HT-29 (cell line): ENCODE measurements at places on chromosomes 3 and 15.

DNA sequence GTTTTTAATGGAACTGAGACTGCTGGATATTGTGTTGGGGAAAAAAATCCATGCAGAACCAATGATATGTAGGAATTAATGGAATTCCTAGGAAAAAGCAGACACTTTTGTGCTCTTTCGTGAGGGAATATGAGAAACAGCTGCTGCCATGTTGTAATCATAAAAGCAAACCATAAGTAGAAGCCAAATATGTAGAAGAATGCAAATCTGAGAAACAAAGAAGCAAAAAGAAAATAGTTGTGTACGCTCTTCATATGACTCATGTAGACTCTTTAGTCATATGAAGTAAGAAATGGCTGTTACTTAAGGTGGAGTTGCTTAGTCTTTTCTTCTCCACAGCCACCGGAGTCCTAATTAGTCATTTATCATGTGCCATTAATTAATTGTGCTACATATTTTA is 298.6 kb upstream of the ZNF717 start:
- DNase-seq: no peak

DNA sequence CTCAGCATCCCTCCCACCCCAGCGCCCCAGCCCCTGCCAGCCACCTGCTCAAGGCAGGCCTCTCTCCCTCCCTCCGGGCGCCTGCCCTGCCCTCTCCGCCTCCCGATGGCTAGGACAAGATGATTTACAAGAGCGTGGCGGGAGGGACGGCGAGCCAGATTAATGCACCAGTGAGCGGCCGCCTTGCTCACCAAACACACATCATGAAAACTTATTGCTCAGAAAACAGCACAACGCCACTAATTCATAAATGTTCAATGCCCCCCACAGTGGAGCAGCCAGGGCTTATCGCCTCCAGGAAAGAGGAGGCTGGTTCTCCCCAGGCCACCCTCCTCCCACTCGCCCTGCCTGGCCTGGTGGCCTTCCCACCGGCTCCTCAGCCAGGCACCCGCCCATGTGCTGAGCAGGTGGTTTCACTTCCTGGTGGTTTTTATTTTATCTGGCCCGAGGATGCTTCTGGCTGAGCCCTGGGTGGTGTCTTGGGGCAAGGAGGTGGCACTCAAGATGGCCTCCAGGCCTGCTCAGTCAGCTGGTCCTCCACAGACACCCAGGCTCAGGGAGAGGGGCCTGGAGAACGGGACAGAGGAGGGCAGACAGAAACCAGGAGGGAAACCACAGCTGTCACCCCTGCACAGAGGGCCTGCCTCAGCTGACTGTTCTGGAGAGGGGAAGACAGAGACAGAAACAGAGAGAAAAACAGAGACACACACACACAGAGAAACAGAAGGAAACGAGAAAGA is 284.9 kb downstream of the UACA start:
- DNase-seq: no peak

GRCh38 chr3:70753572-70753971 is 441.1 kb upstream of the MDFIC2 start:
- peak; percentile 19 for DNase-seq

- no peak for DNase-seq
Observed at GRCh38 chr3:17118771-17119170, 234.0 kb downstream of the PLCL2 start.

DNA sequence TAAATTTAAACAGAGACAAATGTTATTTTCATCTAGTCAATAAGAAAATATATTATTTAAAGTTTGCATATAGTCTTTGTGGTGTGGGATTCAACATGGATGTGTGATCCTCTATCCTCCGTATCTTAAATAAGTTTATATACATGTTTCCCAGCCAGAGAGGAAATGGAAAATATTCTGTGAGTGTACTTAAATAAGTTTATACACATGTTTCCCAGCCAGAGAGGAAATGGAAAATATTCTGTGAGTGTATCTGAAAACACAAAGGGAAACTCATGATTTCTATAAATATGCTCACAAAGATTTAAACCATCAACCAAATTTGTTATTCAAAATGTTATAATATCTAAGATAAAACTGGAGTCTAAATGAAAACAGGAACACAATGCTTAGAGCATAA is 110.0 kb upstream of the MELTF start:
- DNase-seq: no peak

DNA sequence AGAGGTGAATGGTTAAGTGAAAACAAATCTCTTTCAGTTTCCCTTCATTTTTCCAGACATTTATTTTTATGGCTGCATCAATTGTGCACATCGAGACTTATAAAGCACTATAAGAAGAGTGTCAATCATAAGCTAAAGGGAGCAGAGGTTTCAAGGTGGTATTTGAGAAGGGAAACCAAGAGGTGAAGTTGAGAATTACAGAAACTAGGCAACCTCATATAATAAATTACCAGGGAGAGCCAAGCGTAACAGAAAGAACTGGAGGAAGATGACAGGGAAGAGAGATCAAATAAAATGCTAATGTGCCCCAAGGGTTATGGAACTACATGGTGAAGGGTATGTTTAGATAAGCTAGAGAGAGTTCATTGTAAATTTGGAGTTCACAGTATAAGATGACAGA is 6.3 kb upstream of the CCDC54 start:
- peak; percentile 23 for DNase-seq

DNA sequence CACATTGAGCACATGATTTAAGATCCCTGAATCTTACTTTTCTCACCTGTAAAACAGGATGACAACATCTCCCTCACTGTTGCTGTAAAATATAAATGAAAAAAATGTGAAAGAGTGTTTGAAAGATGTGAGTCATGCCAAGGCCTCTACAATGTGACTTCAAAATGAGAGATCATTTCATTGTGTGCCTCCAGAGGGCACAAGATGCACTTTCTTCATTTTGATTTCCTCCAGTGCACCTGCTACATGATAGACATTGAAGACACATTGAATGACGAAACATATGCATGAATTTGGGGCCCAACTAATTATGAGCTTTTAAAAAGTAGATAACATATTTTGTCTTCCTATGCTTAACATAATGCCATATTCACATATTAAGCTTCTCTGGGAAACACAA is 170.3 kb downstream of the MOBP start:
- DNase-seq: peak; percentile 43

DNA sequence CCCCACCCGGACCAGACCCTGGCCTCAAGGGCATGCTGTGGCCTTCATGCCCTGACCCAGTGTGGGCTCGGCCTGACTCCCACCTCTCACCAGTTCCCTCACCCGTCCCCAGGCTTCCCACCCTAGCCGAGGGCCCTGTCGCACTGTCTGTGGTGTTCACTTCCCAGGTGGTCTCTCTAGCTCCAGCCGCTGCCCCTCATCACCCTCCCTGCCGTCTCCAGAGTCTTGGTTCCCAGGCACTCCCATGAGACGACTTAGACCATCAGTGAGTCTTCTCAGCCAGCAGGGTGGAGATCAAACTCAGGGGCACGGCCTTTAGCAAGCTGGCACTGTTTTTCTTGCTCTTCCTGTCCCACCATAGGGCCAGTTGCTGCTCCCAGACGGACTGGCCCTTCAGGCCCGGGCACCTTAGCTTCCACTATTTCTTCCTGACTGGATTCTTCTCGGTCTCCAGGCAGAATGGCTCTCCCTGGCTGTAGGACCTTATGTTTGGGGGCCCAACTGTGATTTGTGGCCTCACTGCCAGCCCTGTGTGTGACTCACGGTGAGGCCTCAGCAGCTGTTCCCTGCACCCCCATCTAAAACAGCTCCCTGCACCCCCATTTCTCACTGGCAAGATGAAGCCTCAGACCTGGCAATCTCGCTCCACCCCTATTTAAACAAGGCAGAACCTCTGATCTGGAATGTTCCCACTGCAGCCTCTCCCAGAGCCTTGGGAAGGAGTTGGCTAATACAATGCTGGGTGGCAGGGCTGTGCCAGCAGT is 9.4 kb upstream of the PCSK6 start:
- DNase-seq: peak; percentile 65

DNA sequence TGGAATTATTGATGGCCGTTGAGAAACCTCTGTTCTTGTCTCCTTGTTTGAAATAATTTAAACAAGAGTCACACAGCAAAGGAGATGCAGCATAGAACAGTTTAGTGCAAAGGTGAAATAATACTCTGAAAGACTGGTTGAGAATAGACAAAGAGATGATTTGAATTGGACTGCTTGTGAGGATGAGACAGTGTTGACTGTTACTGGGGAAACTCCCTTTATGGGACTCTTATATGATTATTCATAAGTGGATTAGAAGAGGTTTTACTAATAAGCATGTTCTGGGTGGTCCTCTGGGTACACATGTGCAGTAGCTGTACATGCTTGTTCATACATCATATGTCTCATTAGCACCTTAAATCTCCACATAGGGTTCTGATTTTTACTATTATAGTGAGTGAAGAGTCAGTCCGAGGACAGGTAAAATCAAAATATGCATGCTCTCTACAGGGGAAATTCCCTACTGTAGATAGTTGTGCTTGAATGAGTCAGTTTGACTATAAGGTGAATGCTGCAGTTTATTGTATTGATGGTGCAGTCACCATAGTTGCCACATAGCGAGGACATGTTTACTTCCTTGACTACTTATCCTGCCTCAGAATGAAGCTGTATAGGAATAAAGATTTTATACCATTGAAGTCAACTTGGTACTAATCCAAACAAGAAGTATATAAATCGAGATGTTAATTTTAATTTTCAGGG is 498.7 kb downstream of the CNTN6 start:
- no peak for DNase-seq

DNA sequence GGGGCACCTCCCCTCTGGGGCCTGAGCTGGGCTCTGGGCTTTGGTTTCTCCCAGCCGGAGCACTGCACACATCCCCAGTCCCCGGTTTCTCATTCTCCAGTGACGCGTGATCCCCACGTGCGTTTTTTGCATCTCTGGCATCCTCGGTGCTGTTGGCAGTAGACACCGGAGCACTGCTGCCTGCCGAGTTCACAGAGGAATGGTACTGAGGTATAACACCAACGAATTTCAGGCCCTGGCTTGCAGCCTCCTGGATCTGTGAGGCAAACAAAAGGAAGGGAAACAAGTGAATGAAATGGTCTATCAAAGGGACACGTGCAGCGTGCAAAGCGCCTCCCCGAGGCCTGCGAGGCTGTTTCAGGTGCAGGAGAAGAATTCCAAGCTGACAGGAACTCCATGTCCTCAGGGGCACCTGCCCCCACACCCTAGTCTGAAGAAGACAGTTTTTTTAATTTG is 112.9 kb downstream of the OXNAD1 start:
- DNase-seq: no peak
